Stimulated activated CD4-positive, alpha-beta T cell treated with anti-CD3 and anti-CD28 coated beads, TNF-alpha, amount 100 ng/mL, for 48 hours (primary cell): ENCODE measurements at places on chromosomes 2 and 18.
A peak's percentile ranks its signal among the peaks of the same experiment; 100 is the strongest.

- peak; percentile 8 for DNase-seq
Measured at GRCh38 chr2:20507166-20507692, 60.4 kb downstream of the RHOB start.

- DNase-seq: no peak
Measured at GRCh38 chr2:31694444-31694843, 113.7 kb upstream of the SRD5A2 start.

- DNase-seq: no peak
Measured at GRCh38 chr2:16655445-16655837, 10.2 kb downstream of the CYRIA start.

- DNase-seq: no peak
Measured at GRCh38 chr2:84991404-84992160, 20.6 kb downstream of the KCMF1 start.

DNA sequence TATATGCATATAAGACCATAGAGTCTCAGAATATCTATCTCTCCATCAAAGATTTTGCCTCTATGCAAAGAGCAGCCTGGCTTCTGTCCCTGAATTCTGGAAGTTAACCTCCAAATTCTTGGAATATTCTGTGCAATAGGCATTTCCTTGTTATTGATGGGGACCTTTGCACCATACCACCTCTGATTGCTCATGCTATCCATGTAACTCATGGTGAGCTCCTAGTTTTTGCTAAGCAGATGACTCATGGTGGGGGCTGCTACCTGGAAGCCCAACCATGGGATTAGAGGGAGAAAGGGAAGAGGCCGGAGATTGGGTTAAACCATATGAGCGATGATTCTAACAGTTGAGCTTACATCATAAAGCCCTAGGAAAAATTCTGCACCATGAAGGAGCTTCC, 310.2 kb upstream of the FIGN start:
- DNase-seq: no peak

- no peak for DNase-seq
Measured at GRCh38 chr2:66689456-66690051, 254.6 kb downstream of the MEIS1 start.

- no peak for DNase-seq
Measured at GRCh38 chr2:65016789-65017188, 27.6 kb downstream of the SLC1A4 start.

DNA sequence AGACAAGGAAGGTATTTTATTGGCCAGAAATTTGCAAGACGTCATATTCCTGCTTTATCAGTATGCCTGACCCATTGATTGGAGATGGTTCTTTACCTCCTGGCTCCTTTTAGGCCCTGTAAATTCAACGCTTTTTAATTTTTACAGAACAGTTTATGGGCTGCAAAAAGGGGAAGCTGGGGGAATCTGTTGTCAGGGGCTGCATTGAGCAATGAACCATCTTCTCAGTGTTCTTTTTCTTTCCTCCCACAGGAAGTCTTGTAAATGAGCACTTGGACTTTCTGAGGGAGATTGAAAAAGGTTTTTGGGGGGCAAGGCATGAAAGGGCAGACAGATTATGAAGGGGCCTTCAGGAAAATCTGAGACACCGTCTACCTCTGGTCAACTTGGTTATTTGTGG, 503.6 kb upstream of the TNP1 start:
- DNase-seq: no peak

DNA sequence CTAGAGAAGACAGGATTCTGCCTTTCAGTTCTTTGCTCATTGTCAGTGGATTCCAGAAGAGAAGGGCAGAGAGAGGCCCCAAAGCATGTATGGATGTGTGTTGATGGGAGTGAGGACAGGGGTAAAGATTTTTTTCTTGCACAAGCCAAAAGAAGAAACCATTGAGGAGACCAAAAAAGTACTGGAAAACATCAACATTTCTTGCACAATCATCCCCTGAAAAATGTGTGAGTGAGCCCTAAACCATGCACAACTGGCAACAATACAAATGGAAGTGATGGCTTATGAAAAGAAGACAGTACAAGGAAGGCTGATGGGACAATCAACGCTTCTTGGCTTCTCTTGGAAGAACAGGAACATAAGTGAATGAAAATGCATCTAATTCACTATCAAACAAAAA, 5.6 kb upstream of the SMAD7 start:
- DNase-seq: no peak

GRCh38 chr2:241771286-241772062, 5.1 kb upstream of the GAL3ST2 start:
- no peak for DNase-seq

GRCh38 chr2:222939208-222939856, 78.5 kb downstream of the ACSL3 start:
- DNase-seq: peak; percentile 46

DNA sequence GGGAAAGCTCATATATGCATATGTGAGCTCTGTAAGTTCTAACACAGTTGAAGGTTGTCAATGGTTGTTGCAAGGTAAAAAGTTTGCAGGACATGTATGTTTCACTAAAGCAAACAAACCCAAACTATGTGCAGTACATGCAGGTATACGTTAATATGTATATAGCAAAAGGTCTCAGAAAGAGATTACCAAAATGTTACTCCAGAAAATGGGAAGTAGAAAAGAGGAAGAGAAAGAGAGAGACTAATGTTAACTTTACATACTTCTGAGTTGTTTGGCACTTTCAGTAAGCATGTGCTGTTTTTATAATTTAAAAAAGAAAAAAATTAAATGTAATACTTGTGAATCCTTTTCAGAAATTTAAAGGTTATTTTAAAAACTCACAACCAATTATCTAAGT, 32.8 kb upstream of the PEX13 start:
- no peak for DNase-seq

- peak; percentile 7 for DNase-seq
Measured at GRCh38 chr2:38610851-38611801, 8.4 kb upstream of the HNRNPLL start.

- DNase-seq: no peak
Measured at GRCh38 chr18:76399613-76400391, 95.2 kb downstream of the ZNF516 start.

DNA sequence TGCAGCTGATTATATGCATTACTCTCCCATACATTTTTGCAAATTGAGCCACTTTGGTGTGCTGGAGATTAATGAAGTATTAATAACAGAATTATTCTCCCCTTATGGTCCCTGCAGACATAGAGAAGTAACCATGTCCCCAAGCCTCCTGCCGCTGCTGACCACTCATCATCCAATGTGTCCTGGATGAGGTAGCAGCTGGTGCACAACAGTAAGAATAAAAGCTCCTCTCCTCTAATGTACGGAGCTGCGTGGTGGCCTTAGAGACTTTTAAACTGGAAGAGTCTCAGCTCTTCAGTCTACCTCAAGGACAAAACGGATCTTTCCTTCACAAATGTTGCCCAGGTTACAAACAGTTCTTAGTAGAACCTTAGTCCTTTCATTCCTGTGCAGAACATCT, 37.7 kb downstream of the TPO start:
- DNase-seq: no peak

- no peak for DNase-seq
Measured at GRCh38 chr18:63627819-63628218, 16.2 kb downstream of the SERPINB4 start.

DNA sequence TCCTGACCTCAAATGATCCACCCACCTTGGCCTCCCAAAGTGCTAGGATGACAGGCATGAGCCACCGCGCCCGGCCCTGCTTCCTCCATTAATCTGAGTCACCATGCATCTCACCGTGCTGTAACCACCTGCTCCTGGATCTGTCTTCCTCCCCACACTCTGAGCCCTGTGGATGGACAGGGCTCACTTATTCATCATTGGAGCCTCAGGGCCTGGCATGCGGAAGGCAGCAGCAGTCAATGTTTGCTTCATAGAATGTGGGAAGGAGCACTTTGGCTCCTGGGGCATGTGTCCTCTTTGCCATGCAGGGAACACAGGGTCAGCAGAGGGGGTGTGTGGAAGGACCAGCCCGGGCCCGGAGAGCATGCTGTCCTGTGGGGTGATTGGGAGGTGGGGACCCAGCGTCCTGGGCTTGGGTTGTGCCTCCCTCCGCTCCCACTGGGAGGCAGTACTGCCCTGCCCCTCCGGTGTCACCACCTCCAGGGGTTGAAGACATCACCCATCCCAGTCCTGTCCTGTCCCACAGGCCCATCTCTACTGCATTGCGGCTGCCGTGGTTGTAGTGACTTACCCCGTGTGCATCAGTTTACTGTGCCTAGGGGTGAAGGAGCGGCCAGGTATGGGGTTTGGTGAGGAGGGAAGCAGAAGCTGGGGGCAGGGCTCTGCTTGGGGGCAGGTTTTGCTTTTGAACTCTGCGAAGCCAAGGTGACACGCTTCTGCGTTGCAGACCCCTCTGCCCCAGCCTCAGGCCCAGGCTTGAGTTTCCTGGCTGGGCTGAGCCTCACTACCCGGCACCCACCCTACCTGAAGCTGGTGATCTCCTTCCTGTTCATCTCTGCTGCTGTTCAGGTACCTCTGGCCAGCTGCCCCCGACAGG, 11.5 kb downstream of the MFSD2B start:
- DNase-seq: no peak

GRCh38 chr2:95267458-95268210, 6.6 kb upstream of the PROM2 start:
- no peak for DNase-seq

GRCh38 chr2:1791006-1791605, 46.8 kb upstream of the PXDN start:
- no peak for DNase-seq

GRCh38 chr2:221034973-221035372, 537.1 kb downstream of the EPHA4 start:
- no peak for DNase-seq

DNA sequence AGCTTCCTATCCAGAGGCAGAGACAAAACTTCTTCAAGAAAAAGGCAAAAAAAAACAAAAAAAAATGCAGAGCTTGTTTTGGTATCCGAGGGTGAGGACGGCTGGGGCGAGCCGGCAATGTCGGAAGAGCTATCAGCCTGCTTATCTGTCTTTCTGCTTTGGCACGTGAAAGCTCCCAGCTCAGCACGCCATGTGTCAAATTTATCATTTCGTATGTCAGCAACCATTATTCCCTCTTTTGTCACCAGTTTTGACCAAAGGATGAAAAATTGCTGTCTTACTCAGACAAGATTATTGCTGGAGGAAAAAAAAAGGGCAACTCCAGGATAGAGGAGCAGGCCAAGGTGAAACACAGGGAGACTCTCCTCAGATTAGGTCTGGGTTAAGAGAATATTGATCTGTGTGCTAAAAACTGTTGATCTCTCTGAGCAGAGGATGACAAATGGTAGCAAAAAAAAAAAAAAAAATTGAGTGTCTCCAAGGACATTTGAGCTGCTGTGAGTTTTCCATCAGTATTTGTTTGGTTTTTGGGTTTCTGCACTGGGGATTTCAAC, 532.0 kb upstream of the POU3F3 start:
- no peak for DNase-seq

GRCh38 chr2:43467891-43468290, 127.9 kb downstream of the THADA start:
- no peak for DNase-seq

- no peak for DNase-seq
Measured at GRCh38 chr2:15638720-15639119, 47.1 kb downstream of the DDX1 start.

DNA sequence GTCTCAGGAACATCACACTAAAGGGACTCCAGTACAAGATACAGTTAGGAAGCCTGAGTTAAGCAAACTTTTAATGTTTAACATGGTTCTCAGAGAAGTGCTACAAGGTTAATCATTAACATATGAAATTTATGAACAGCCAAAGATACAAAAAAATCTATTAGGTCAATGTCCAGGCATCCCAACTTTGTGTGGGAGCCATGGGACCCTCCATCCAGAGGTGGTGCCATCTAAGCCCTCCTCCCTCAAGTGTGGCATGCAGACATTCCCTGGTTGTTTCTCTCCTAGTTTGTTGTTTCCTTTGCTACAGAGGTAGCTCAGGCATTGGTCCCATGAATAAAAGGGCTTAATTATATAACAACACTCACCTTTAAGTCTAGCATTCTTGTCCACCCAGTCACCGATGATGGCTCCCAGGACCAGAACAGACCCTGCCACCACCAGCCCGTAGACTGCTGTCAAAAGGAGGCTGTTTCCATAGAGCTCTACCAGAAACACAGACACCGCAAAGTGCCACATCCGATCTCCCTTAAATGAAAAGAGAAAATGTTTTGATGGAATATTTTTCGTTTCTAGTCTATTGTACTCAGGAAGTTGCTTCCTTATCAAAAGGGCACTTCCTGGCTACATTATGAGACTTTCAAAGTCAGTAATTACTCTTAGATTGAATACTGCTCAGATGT, 5.7 kb downstream of the SLC40A1 start:
- no peak for DNase-seq
